Ovary (tissue), 10 donors: ENCODE measurements at places on chromosomes 7 and 10. TPM values are rescaled to one million over a fixed set of nuclear protein-coding genes. Genes with fewer than 3 reads are reported as not detected.

SPAM1 gene
- polyA plus RNA-seq, result not detected

TIAL1 gene
- polyA plus RNA-seq, result 99.5 TPM

FKBP6 gene
- 0.27 TPM for polyA plus RNA-seq

OPN1SW gene
- not detected for polyA plus RNA-seq

TAS2R4 gene
- 0.34 TPM for polyA plus RNA-seq

FAM25C gene
- not detected for polyA plus RNA-seq

DYDC2 gene
- 0.17 TPM for polyA plus RNA-seq

TNKS2 gene
- polyA plus RNA-seq, result 19.4 TPM

ACSM6 gene
- polyA plus RNA-seq, result not detected

STAG3 gene
- polyA plus RNA-seq, result 3.2 TPM

STRIP2 gene
- 1.0 TPM for polyA plus RNA-seq

DNA sequence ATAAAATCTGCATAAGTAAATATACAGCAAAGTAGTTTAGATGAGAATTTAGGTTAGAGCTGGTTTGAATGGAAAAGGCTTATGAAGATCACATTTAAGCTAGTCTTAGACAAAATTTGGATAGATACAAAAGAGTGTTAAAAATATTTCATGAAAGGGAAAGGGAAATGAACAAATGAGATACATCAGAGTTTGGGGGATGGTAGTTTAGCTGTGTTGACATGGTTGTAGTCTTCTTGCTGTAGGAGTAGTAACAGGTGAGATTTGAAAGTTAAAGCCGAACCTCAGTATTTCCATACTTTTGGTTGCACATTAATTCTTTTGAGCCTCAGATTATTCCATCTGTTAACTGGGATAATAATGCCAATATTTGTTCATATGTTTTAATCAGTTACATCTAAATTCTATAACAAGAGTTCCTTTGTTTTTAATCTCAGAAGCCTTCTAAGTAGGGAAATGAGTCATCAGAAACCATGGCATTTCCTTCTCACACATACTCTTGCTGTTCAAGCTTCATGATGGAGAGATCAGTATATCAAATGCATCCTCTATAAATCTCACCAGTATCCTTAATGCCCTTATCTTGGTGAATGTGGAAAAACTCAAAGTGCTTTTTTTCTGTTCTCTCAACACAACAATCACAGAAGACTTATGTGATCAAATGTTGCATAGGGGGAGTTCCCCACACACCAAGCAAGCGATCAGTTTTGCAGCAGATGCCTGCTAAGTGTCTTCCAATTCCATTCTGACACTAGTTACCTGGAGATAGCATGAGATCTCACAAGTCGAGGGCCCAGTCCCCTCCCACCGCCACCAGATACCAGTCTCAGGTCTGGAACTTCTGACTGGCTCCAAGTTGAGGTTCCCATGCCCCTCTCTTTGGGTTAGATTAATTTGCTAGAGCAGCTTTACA lies 84.7 kb downstream of the MAPK8 start:
- no peak for DNase-seq

DNA sequence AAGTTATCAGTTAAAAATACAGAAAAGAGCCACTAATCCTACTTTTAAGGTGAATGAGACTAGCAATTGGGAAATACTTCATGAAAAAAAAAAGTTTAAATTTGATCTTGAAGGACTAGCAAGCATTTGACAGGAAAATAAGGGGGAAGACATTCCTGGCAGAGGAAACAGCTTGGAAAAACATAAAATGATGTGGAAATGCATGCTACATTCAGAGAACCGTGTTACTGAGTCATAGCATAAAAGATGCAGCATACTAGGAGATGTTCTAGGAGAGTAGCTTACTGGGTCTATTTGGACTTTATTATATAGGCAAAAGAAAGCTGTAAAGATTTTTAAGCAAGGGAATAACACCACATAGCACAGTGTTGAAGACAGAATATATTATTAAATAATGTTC lies 108.6 kb upstream of the COL1A2 start:
- no peak for DNase-seq

GRCh38 chr7:121547544-121548092 lies 151.5 kb upstream of the FAM3C start:
- DNase-seq, result no peak

DNA sequence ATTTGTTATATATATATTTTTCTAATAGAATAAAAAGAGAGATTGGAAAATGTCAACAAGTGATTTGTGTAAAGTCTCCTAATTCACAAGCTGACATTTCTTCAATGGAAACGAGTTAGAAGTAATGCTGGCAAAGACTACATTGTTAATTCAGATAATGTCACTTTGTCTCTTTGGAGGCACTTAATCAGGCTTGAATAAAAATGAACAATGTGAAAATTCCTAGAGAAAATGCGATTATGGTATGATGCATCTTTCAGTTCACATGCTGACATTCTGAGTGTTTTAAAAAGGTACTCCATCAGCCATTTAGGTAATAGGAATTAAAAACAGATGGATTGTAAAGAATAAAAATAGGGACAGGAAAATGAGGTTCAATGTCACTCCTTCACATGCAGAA lies 100.1 kb downstream of the SLC13A1 start:
- no peak for DNase-seq

DNA sequence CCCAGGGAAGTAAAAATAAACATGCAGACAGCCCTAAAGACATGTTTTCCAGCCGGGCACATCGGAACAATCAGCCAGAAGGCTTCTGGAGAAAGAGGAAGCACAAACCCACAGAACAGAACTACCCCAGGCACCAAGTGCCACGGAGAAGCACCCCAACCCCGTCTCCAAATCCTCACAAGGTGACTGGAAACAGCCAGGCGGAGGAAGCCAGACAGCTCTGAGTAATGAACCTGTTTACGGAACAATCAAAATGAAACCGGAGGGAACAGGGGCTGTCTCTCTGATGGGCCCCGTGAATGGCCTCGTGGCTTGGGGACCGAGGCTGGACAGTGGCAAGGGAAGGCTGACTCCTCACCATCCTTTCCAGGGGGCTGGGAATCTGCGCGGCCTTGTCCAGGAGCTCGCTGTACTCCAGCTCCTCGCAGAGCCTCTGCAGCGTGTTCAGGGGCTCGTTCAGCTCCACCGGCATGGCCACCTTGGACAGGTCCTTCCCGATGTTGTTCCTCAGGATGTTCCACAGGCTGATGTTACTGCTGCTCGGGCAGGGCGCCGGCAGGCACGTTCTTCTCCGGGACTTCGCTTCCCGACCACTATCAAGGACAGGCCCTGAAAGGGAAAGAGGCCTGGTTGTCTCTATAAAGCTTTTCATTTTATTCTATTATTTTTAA lies 77.0 kb upstream of the GSDME start:
- no peak for DNase-seq

DNA sequence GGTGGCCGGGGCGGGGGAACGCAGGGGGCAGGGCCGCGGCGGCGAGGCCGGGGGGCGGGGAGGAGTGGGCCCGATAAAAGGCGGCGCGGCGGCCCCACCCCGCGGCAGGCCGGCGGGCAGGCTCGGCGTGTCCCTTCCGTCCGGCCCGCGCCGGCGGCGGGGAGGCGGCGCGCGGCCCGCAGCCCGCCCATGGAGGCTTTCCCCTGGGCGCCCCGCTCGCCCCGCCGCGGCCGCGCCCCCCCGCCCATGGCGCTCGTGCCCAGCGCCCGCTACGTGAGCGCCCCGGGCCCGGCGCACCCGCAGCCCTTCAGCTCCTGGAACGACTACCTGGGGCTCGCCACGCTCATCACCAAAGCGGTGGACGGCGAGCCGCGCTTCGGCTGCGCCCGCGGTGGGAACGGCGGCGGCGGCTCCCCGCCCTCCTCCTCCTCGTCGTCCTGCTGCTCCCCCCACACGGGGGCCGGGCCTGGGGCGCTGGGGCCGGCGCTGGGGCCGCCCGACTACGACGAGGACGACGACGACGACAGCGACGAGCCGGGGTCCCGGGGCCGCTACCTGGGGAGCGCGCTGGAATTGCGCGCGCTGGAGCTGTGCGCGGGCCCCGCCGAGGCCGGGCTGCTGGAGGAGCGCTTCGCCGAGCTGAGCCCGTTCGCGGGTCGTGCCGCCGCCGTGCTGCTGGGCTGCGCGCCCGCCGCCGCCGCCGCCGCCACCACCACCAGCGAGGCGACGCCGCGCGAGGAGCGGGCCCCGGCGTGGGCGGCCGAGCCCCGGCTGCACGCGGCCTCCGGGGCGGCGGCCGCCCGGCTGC lies at the start of gene NANOS1:
Gene NANOS1, plus strand, starts transcription at position 102 of the 808 bp plus-strand sequence. Its CDS starts 88 bp downstream, at position 190.
- DNase-seq, result no peak

DNA sequence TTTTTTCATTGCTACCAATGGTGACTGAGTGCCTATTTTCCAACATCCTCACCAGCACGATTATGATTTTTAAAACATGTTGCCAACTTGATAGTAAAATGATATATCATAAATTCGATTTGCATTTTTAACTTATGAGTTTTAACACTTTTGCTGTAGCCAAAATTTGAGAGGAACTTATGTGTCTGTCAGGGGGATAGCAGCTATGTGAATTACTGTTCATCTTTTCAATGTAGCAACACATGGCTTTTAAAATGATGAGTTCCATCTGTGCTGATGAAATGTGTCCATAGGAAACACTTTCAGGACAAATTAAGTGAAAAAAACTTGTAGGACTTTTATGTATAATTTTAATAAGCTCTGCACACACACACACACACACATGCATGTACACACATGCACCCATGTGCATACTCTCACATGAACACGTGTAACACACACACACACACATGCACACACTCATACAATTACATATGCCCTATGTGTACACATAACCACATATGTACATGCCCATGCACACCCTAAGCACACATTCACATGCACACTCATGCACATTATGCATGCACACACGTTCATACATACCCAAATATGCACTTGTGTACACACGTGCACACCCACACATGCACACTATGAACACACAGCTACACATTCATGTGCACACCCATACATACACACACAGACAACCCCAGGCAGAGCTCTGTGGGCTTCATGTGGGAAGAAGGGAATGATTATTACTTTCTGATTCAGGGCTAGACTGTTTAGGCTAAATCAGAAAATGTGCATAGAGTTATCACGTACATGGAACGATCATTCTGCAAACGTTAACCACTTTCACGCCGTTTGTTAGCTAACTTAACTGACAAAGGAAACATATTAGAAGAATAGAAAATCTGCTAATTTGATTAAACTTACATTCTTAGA lies 68.9 kb downstream of the C10orf143 start:
- DNase-seq, result no peak

DNA sequence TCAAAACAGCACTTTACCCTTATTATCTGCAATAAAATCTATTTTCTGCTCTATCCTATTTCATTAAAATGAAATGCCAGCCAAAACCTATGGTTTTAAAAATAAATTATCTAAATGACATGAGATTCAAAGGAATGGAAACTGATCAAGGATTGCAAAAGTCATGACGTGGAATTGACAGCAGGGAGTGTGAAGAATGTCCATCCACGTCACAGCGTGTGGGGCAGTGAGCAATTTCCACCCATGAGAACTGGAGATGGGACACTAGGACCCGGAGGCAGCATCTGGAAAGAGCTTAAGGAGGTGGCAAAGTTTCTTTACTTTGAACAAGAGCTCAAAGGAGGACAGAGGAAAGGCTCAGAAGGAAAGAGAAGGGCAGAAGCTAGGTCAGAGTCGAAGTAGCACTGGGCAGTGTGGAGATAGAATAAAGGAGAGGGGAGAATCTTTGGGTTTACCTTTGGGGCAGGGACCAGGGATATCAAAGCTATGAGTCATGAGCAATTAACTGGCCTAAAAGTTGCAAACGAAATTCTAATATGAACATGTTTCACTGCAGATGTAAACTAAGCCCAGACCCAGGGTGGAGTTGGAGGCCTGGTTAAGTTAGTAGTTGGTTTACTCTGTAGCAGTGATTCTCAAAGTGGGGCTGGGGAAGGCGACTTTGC lies 24.9 kb upstream of the STK17A start:
- no peak for DNase-seq

DNA sequence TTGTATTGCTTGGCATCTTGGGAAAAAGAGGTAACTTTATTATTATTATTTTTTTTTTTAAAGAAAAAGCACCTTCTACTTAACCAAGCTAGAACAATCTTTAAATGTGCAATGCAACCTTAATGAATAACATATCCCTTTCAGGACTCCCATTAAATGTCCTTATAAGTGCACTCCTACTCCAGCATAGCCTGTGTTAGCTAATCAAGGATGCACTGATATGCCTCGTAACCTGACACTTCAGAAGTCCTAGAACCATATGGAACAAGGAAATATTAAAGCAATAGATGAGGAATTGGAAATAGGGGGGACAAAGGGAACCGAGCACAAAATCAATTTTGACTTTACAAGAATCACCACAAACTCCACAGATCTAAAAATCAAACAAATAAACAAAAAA lies 522.4 kb downstream of the PARD3 start:
- no peak for DNase-seq

DNA sequence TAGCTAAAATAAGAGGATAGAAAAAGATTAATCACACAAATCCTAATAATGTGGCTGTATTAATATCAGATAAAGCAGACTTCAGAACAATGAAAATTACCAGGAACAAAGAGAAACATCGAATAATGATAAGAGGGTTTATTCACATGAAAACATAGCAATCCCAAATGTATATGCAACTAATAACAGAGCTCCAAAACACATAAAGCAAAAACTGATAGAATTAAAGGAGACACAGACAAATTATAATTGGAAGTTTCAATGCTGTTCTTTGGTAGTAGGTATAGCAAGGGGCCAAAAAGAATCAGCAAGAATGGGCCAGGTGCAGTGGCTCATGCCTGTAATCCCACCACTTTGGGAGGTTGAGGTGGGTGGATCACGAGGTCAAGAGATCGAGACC lies 23.4 kb upstream of the DNAAF5 start:
- DNase-seq, result no peak

GRCh38 chr7:77216181-77216845 lies 16.7 kb upstream of the FGL2 start:
- DNase-seq, result no peak

DNA sequence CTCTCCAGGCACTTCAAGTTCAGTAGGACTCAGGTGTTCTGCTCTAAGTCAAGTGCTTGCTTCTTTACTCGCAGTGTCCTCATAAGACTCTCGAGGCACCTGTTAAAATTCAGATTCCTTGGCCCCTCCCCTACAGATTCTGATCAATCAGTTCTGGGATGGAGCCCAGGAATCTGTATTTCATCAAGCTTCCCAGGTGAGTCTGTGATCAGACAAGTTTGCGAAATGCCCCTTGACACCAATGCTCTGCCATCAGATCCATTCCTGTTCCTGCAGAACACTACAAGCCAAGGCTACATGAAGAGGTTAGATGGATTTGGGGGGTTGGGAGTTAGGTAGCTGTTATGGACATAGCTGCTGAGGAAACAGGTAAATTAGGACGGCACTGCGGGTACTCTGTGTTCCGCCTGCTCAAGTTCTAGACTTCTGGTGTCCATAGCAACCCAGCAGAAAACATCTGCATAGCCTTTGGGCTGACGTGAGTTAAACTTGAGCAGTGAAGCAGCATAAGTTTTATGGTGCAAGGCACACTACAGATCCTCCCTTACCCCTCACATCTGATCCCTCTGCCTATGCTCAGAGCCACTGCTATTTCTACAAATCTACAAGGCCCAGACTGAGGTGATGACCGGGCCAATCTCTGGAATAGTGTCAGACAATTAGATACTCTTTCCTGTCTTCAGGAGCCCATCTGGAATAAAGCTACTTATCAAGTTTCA lies 6.8 kb upstream of the NCOA4 start:
- no peak for DNase-seq

- DNase-seq, result no peak
Observed at GRCh38 chr10:58266003-58266825, 1.5 kb downstream of the IPMK start.
